ENCODE measurements at places on chromosomes 7 and 10.

GRCh38 chr10:97582169-97582568 is 2.0 kb upstream of the HOGA1 start:
- no peak for DNase-seq

DNA sequence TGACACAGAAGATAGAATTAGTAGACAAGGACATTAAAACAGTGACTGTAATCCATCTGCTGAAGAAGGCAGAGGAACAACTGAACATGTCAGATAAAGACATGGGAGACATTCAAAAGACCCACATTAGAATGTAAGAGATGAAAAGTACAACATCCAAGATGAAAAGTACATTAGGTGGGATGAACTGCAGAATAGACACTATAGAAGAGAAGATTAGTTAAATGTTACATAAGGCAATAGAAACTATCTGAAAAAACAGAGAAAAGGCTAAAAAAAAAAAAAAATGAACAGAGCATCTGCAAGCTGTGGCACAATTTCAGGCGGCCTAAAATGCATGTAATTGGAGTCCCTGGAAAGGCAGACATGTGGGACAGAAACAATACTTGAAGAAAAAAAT is 21.6 kb downstream of the NUB1 start:
- no peak for DNase-seq

DNA sequence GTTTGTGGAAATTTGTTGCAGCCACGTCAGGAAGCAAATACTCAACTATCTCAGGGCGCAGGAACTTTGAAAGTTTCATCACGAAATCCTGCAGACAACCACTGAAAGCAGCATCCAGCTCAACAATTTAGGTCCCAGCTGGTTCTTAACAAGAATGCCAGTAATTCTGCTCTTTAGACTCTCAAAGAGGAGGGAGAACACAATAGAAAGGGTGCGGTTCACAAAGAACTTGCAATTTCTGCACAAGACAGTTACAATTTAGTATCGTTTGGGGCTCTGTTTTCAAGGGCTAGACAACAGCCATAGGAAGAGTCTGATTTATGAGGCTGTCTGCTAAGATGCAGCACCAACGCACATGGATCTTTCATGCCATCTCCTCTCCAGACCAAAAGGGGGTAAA is 223.1 kb downstream of the FGFR2 start:
- no peak for DNase-seq

- no peak for DNase-seq
Measured at GRCh38 chr7:43851805-43852204, 17.5 kb downstream of the MRPS24 start.

Data from KBM-7 (cell line).